ENCODE measurements at places on chromosomes 3 and 15.

DNA sequence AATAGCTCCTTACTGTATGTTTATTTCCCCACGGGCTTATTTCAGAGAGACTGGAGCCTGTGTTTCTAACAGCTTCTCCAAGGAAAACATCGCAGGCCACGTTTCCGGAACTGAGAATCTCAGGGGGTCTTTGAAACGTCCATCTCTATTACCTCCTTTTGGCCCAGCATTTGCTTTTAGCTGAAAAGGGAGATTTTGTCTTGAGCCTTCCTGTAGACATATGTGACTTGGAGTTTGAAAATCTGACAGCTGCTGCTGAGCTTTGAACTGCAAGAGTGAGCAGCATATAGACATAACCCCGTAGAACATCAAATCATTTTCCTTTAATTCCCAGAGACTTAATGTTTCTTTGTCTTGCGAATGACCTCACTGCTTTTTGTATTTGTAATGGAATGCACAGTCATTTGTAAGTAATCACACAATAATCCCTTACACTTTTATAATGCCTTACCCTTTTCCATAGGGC lies 54.6 kb downstream of the LPP start:
- DNase-seq = no peak

- DNase-seq = no peak
These were observed 26.6 kb downstream of the RFT1 start for GRCh38 chr3:53103397-53104296.

GRCh38 chr15:63069616-63070090 lies 27.1 kb downstream of the TPM1 start:
- no peak for DNase-seq

- no peak for DNase-seq
These were observed 5.2 kb downstream of the CSPG5 start for GRCh38 chr3:47573190-47574172.

DNA sequence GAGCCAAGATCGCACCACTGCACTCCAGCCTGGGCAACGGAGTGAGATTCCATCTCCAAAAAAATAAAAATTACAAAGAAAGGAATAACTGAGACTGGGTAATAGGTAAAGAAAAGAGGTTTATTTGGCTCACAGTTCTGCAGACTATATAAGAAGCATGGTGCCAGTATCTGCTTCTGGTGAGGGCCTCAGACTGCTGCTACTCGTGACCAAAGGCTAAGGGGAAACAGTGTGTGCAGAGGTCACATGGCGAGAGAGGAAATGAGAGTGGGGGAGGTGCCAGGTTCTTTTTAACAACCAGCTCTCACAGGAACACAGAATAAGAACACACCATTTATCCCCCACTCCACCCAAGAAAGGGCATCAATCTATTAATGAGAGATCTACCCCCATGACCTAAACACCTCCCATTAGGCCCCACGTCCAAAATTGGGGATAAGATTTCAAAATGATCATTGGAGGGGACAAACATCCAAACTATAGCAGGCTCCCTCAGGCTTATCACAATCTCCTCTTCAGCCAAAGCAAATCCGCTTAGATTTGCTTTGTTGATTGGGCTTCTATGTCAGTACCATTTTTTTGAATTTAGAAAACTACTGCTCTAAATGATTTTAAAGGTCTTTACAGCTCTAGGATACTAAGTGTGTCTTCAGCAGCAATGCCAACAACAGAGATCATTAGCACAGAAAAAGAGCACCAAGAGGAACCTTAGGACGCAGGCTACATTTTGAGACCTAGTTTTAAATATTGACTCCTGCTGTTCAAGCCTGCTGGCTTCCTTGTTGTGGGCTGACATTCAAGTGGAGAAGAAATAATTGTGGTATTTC lies 84.2 kb upstream of the TBL1XR1 start:
- DNase-seq = no peak

DNA sequence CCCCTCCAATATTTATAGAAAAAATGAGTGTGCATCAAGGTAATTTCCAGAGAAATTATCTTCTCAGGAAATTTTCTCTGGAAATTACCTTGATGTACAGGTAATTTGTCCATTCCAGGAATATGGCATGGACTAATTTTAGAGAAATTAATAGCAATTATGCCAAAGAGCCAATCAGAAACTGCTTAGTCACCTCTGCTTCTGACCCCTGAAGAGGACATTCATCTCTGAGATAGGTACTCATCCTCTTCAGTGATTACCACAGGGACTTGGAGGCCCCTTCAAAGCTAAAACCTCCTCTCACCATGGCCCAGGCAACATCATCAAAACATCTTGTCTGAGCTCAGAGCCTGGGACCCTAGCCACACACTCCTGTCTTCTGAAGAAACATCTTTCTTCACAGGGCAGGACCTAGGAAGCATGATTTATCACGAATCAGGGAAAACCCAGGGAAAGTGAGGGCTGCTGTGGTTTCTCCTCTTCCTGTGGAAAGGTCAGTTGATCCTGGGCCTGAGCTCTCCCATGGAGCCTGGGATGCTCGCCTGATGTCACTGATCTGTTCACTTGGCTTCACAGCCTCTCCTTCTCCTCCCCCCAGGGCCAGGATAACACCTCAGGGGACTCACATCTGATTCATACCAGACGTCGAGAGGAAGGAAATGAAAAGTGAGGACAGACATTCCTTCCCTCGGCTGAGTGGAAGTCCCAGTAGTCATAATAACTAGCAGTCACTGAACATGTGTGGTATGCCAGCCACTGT lies 210.5 kb downstream of the DTWD1 start:
- no peak for DNase-seq

DNA sequence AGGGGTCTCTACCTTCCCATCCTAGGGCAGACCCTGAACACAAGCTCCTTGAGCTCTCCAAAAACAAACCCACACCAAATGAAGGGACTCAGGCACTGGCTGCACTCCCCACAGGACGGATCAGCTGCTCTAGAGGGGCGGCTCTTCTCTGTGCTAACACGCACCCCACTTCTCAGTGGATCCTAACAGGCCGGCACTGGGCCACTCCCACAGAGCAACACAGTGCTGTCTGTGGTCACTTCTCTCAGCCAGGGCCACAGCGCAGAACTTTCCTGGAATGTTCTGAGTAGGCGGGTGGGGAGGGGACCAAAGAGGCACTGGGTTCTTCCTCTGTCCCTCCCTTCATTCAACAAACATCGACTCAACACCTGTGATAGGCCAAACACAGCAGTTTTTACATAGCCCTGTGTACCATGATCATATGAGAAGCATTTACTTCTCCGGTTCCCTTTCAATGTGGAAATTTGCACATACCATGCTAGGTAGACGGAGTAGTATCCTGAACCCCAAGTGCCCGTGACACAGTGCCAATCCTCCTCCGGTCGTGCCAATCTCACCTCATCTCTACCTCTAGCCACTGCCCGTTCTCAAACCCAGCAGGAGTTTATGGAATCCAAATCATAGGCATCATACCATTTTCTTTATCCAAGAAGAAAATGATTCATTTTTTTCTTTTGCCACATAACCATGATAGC lies 98.1 kb downstream of the LRIG1 start:
- DNase-seq = no peak

DNA sequence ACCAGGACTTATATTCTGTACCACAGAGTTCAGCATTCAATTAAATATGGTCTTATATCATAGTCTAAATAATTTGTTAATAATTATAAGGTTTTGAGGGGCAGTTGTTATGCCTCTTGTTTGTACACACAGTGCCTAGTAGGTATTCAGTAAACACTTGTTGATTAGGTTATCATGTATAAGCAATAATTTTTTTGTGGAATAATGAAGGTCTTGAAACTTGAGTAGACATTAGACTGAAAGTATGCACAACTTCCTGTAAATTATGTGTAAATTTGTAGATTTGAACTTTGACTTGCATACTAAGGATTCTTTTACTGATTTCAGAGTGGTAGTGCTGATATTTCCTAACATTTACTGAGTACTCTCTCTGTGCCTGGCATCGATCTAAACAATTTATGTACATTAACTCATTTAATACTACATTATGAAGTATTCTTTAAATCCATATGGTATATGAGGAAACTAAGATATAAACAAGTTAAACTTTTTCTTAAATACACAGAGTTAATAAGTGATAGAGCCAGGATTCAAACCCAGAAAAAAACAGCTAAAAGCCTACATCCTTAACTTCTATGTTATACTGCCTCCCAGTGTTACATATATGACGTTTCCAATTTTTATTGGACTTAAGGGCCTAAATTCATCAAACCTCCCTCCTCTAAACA lies 65.1 kb downstream of the GLCE start:
- DNase-seq = no peak

- no peak for DNase-seq
These were observed 23.1 kb downstream of the LRRC31 start for GRCh38 chr3:169846458-169847193.

GRCh38 chr15:78878356-78878755 lies 5.7 kb downstream of the MORF4L1 start:
- DNase-seq = no peak

- DNase-seq = no peak
These were observed 243.1 kb downstream of the EPHB1 start for GRCh38 chr3:135038186-135038585.

DNA sequence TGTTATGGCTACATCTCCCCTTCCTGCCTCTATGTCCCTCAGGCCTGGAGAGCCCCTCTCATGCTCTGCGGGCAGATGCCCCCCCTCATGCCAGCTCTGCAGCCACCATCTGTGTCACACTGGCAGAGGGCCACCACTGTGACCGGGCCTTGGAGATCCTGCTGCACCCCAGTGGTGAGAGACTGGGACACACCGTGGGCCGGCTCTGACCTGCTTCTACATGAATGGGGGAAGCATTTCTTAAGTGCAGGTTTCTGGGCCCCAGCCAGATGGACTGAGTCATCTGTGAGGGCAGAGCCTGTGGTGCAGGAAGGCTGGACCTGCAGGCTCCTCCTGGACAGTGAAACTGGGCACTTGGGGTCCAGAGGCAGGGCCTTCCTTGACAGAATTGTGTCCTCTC lies 4.8 kb downstream of the VWA5B2 start:
- DNase-seq = no peak

GRCh38 chr3:88879905-88880304 lies 227.5 kb upstream of the EPHA3 start:
- DNase-seq = no peak

DNA sequence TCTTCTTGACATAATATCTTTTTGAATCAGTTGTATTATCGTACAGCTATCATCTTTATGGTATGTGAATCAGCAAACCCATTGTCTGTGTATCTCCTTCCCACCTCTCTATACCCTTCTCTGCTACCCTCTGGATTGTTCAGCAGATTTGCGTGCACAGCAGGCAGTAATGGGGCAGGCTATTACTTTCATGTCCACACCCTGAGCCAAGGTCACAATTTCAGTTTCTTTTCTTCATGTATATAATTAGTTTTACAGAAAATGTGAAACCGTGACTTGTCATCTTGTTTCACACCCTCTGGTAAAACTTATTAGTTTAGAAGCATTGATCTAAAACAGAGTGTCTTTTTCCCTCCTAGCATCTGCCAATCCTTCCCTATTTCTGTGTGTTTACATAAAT lies 770.4 kb upstream of the SEMA6D start:
- DNase-seq = no peak

- DNase-seq = no peak
These were observed 150.7 kb downstream of the FOXB1 start for GRCh38 chr15:60154764-60155325.

DNA sequence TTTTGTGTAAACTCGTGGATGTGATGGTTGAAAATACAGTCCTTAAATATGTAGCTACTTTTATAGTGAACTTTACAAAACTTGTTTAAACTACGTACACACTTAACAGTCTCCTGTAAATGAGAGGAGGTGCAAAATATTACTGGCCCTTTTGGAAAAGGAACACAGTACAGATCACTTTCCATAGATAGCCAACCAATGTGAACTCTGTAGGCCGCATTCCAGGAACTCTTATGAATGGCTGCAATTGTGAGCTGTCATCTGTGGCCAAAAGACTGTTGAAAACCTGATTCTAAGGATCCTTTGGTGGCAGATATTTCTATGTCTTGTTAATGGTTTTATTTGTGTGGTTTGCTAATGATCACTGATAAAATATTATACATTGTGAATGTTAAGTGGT lies 6.2 kb downstream of the TSC22D2 start:
- no peak for DNase-seq

DNA sequence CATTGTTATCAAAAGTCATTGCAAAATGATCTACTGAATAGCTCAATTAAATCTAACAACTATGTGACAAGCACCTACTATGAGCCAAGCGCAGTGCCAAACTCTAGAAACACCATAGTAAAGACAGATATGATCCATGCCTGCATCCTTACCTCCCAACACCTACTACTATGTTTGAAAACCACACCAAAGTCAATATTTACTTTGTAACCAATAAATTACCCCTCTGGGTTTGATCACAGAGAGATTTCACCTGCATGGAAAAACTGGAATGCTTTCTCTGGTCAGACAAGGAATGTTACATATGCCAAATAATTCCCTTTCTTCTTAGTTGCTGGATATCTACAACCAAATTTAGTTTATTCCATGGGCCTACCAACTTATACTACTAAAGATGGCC lies 422.2 kb downstream of the FHIT start:
- DNase-seq = no peak

DNA sequence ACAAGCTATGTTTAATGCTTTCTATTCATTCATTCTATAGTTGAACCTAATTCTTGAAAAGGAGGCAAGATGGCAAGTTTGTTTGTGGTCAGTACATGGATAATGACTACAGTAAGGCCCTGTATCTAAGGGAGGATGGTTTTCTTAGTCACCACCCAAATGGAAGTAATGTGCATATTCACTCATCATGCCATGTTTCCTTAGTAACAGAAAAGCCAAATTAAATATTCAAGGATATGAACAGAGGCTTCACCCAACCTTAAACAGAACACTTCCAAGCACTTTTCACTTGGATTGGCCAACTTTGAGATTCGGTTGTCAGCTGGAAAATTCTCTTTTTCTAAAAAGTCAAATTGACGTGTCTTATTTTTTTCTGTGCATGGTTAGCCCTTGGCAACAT lies 805.3 kb upstream of the LMCD1 start:
- no peak for DNase-seq

DNA sequence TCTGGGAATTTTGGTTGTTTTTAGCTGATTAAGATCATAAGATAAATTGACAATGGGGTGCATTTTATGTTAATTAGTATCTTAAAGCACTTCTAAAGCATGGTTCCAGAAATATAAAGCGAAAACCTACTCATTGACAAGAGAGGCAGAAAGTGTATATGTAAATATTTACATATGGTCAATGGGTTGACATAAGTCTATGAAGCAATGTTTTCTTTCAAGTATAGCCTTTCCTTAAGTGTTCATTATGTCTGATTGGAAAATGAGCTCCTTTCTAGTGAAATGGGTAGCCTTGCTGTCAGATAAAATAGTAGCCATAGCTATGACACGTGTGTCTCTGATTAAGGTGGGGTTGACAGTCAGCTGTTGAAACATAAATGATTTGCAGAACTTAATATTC lies 365.2 kb upstream of the AGTR1 start:
- DNase-seq = no peak

- DNase-seq = no peak
These were observed 169.2 kb upstream of the ATP10A start for GRCh38 chr15:26032162-26032846.

DNA sequence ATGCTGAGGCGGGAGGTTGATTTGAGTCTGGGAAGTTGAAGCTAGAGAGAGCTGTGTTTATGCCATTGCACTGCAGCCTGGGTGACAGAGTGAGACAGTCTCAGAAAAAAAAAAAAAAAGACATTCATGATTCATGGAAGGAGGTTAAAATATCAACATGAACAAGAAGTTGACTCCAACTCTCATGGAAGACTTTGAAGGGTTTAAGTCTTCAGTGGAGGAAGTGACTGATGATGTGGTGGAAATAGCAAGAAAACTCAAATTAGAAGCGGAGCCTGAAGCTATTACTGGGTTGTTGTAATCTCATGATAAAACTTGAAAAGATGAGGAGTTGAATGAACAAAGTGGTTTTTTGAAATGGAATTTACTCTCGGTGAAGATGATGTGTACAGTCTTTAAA lies 491.8 kb downstream of the SQOR start:
- DNase-seq = no peak

GRCh38 chr3:30035935-30036567 lies 570.4 kb upstream of the TGFBR2 start:
- no peak for DNase-seq

All from stimulated activated CD4-positive, alpha-beta T cell treated with anti-CD3 and anti-CD28 coated beads, Interleukin-2, amount 100 ng/mL, for 48 hours (primary cell).